ENCODE measurements at places on chromosomes 5 and 9.

GRCh38 chr5:164139423-164139822, 634.0 kb downstream of the MAT2B start:
- no peaks in the 10 kb centered on the region for H3K4me1 ChIP-seq
- H3K27me3 ChIP-seq, result no peaks in the 10 kb centered on the region
- no peak overlapping the region for H3K4me3 ChIP-seq
- no peak overlapping the region for H3K27ac ChIP-seq

DNA sequence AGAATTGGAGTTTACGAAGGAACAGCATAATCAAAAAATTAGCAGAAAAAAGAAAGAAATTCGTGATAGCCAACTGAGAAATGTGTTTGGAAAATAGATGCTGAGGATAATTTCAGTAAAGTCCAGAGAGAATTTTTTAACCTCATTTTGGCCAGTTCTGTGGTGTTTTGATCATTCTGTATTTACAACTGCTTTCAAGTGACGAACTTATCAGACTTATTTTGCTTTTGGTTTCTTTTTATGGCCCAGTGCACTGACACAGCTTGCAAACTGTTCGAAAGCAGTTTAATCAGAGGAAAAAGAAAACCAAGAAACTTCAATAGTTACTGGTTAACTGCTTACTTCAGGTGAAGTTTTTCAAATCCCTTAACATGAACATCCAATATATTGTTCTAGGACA, 1.9 kb downstream of the SDHA start:
- no peak for DNase-seq
- H3K36me3 ChIP-seq, result peaks cover 10% of the 10 kb centered on the region
- peak overlapping the region; percentile 73 for H3K4me3 ChIP-seq
- H3K4me1 ChIP-seq, result peaks cover 20% of the 10 kb centered on the region
- peak overlapping the region; percentile 78 for H3K27ac ChIP-seq

GRCh38 chr9:76709020-76709419, 55.2 kb upstream of the PCA3 start:
- H3K4me3 ChIP-seq, result no peak overlapping the region
- no peaks in the 10 kb centered on the region for H3K4me1 ChIP-seq
- no peak for DNase-seq
- no peaks in the 10 kb centered on the region for H3K27me3 ChIP-seq
- peaks cover 61% of the 10 kb centered on the region for H3K36me3 ChIP-seq
- no peak overlapping the region for H3K27ac ChIP-seq

DNA sequence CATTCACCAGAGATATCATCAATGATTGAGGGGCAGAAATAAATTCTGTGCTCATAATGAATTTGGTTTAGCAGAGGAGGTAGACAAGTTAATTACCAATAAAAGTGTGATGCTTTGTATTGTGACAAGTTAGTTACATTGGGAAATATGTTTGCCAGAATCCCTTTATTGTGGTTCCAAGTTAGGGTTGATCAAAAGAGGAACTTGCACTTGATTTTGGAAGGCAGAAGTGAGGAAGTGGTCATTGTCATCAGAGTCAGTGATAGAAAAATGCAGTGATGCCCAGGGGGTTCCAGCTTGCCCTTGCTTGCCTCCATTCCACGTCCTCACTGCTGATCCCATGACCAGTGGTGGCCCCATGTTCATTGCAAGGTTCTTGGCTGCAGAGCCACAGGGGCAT, 69.7 kb downstream of the SVEP1 start:
- H3K4me3 ChIP-seq, result no peak overlapping the region
- H3K4me1 ChIP-seq, result no peaks in the 10 kb centered on the region
- no peak for DNase-seq
- no peak overlapping the region for H3K27ac ChIP-seq

GRCh38 chr5:144191998-144192397, 21.3 kb downstream of the KCTD16 start:
- peaks cover 10% of the 10 kb centered on the region for H3K27me3 ChIP-seq
- peaks cover 7% of the 10 kb centered on the region for H3K4me1 ChIP-seq
- no peak overlapping the region for H3K4me3 ChIP-seq
- H3K36me3 ChIP-seq, result no peaks in the 10 kb centered on the region

- no peaks in the 10 kb centered on the region for H3K27me3 ChIP-seq
- no peak overlapping the region for H3K4me3 ChIP-seq
- no peak overlapping the region for H3K27ac ChIP-seq
- peaks cover 19% of the 10 kb centered on the region for H3K36me3 ChIP-seq
- H3K4me1 ChIP-seq, result peaks cover 28% of the 10 kb centered on the region
- DNase-seq, result peak; percentile 38
These were observed 76.9 kb downstream of the RGS3 start for GRCh38 chr9:113540466-113540865.

- H3K27ac ChIP-seq, result no peak overlapping the region
- DNase-seq, result no peak
- no peaks in the 10 kb centered on the region for H3K36me3 ChIP-seq
- no peak overlapping the region for H3K4me3 ChIP-seq
These were observed 205.0 kb upstream of the DMRTA1 start for GRCh38 chr9:22241611-22242010.

DNA sequence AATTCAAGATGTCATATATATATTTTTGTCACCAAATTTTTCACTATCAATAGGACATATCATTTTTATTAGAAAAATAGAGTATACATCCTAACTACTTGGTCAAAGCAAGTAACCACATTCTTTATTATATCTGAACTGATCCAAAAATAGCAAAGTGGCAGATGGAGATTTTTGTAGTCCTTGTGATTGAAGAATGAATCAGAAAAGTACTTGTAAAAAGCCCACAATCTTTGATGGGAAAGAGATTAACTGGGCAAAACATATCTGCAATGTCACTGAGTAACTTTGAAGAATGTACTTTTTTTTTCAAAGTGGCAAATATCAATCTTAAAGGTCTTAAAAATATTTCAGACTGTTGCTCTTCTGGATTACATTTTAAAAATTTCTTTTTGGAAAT, 1040.6 kb upstream of the SEMA6A start:
- H3K27me3 ChIP-seq, result no peaks in the 10 kb centered on the region
- no peak overlapping the region for H3K27ac ChIP-seq

GRCh38 chr5:111135946-111136345, 43.8 kb downstream of the WDR36 start:
- no peak overlapping the region for H3K4me3 ChIP-seq
- H3K4me1 ChIP-seq, result no peaks in the 10 kb centered on the region
- H3K27me3 ChIP-seq, result no peaks in the 10 kb centered on the region
- no peak for DNase-seq
- H3K27ac ChIP-seq, result no peak overlapping the region
- H3K36me3 ChIP-seq, result no peaks in the 10 kb centered on the region

DNA sequence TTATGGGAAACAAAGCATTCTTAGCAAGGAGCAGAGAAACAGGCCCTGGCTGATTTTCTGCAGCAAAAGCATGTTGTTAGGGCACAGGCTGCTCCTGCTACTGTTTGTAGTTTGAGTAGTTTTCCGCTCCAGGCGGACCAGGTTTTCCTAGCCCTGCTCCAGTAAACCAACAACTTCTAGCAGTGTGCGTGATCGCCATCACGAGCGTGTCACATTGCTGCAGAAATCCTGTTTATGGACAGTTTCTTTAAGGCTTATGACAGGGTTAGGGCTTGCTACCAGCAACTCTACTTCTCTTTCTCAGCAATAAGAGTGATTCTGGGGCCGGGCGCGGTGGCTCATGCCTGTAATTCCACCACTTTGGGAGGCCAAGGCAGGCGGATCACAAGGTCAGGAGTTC, 803.9 kb upstream of the CDH10 start:
- H3K4me1 ChIP-seq, result no peaks in the 10 kb centered on the region
- H3K27me3 ChIP-seq, result no peaks in the 10 kb centered on the region
- no peak overlapping the region for H3K4me3 ChIP-seq
- no peak overlapping the region for H3K27ac ChIP-seq

GRCh38 chr5:135705941-135706466, 127.2 kb upstream of the CXCL14 start:
- H3K4me3 ChIP-seq, result no peak overlapping the region
- no peak for DNase-seq
- no peaks in the 10 kb centered on the region for H3K4me1 ChIP-seq
- H3K27me3 ChIP-seq, result no peaks in the 10 kb centered on the region

DNA sequence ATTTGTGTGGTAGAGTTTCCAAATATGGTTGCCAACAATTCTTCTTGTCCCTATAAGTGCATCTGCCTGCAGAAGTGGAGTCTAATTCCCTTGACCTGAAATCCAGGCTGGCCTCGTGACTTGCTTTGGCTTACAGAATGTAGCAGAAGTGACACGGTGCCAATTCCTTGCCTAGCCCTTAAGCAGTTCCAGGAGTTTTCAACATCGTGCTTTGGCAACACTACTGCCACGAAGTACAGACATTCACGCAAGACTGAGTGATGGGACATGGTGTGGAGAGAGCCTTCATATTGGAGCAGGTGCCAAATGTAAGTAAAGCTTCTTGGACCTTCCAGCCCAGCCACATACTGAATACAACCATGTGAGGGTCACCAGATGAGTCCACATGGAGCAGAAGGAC, 92.9 kb upstream of the NEK6 start:
- peak; percentile 93 for DNase-seq
- peaks cover 15% of the 10 kb centered on the region for H3K4me1 ChIP-seq
- H3K4me3 ChIP-seq, result no peak overlapping the region
- no peaks in the 10 kb centered on the region for H3K36me3 ChIP-seq
- no peaks in the 10 kb centered on the region for H3K27me3 ChIP-seq

DNA sequence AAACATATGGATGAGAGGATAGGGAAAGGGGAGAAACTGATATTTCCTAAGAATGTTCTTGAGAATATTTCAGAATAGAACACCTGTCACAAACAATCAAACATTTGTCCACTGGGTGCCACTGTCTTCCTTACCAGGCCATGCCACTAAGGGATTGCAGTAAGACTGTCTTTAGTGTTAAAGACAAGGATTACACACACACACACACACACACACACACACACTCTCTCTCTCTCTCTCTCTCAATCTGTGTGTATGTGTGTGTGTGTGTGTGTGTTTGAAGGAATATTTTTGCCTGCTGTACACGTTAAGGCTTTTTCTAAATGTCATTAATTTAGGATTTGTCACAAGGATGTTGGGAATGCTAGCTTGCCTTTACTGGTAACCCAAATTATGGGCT, 54.4 kb downstream of the CCDC192 start:
- H3K4me1 ChIP-seq, result no peaks in the 10 kb centered on the region
- no peaks in the 10 kb centered on the region for H3K27me3 ChIP-seq
- H3K36me3 ChIP-seq, result no peaks in the 10 kb centered on the region
- no peak overlapping the region for H3K4me3 ChIP-seq
- no peak overlapping the region for H3K27ac ChIP-seq
- DNase-seq, result no peak

GRCh38 chr5:147176422-147176821, 58.4 kb upstream of the STK32A start:
- no peak overlapping the region for H3K27ac ChIP-seq
- no peak for DNase-seq
- no peaks in the 10 kb centered on the region for H3K4me1 ChIP-seq
- no peaks in the 10 kb centered on the region for H3K27me3 ChIP-seq

GRCh38 chr5:165327631-165328030, 1822.2 kb downstream of the MAT2B start:
- H3K4me3 ChIP-seq, result no peak overlapping the region
- H3K27ac ChIP-seq, result no peak overlapping the region
- H3K27me3 ChIP-seq, result no peaks in the 10 kb centered on the region
- H3K4me1 ChIP-seq, result no peaks in the 10 kb centered on the region

DNA sequence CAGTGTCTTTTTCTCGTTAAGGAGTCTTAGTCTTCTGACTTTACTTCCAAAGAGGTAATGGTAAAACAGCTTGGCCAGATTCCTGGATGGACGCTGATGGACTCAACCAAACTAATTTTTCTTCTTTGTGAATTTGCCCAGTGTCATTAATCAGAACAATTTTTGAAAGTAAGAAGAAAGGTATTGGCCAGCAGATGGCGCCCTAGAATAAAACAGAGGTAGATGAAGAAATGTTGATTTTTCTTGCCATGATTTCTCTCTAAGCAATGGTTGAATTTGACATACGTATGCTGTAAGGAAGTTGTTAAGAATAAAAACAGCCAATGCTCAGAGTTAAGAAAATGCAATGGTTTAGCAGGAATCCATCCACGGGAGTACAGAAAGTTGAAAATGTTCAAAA, 500.0 kb downstream of the DIRAS2 start:
- no peaks in the 10 kb centered on the region for H3K4me1 ChIP-seq
- no peak overlapping the region for H3K4me3 ChIP-seq
- no peaks in the 10 kb centered on the region for H3K36me3 ChIP-seq
- H3K27ac ChIP-seq, result no peak overlapping the region

DNA sequence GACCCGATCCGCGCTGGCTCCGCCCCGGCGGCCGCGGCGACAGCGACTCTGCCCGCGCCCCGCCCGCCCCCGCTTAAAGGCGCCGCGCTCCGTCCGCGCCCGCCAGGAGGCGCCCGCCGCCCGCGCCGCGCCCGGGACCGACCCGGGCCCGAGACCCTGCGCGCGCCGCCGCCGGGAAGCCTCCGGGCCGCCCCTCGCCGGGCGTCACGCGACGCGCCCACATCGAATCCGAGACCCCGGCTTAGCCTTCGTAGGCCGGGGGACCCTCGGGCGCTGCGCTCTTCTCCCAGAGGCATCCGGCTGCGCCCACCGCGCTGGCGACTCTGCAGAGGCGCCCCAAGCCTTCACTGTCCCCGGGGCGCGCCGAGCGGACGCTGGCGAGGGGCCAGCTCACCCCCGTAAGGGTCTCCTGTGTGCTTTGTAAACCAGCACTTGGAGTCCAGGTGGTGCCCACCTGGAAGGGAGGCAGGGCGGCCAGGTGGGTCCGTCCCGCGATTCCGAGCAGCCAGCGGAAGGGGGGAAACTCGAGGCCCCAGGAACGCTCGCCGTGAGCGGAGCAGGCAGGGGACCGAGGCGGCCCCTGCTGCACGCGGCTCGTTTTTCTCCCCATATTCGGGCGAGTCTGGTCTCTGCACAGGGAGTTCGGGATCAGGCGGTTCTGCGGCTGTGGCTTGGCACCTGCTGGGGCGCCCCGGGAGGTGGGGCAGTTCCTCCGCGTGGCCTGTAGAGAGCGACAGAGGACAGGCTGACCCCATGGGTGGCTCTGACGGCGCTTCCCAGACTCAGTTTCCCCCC, 423 bp upstream of the ABCA2 start:
- H3K27ac ChIP-seq, result peak overlapping the region; percentile 46
- peak overlapping the region; percentile 60 for H3K4me3 ChIP-seq
- peaks cover 24% of the 10 kb centered on the region for H3K4me1 ChIP-seq
- H3K27me3 ChIP-seq, result no peaks in the 10 kb centered on the region
- DNase-seq, result peak; percentile 79
- H3K36me3 ChIP-seq, result no peaks in the 10 kb centered on the region

GRCh38 chr5:167155387-167156005, 1135.9 kb upstream of the WWC1 start:
- no peak overlapping the region for H3K4me3 ChIP-seq
- H3K4me1 ChIP-seq, result no peaks in the 10 kb centered on the region
- no peaks in the 10 kb centered on the region for H3K36me3 ChIP-seq

GRCh38 chr5:58985759-58986158, 402.9 kb downstream of the RAB3C start:
- H3K36me3 ChIP-seq, result peaks cover 8% of the 10 kb centered on the region
- no peak overlapping the region for H3K27ac ChIP-seq
- no peaks in the 10 kb centered on the region for H3K4me1 ChIP-seq
- no peak overlapping the region for H3K4me3 ChIP-seq

Measured in tibial artery (tissue), 4 donors.